NCI-H2029 (cell line): ENCODE measurements at places on chromosomes 3 and 15.

- DNase-seq = peak; percentile 84
Observed at GRCh38 chr3:195154793-195155535, 116.0 kb downstream of the XXYLT1 start.

- no peak for DNase-seq
Observed at GRCh38 chr3:121757087-121757811, 7.7 kb upstream of the GOLGB1 start.

DNA sequence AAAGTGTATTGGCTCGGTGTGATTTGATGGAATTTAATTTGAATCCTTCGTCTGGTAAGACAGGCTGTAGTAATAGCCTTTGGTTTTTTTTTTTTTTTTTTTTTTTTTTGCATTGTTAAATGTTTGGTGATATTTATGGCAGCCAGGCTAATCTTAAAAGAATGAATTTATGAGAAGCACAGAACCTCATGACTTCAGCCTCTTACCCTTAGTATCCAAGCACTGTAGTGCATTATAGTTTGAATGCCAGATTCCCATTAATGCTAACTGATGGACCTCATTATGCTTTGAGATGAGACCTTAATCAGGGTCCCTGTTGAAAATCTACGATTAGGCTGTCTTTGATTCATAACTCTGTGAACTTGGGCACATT is 110.6 kb upstream of the SAMMSON start:
- no peak for DNase-seq

GRCh38 chr15:71758711-71759110 is 51.6 kb upstream of the NR2E3 start:
- DNase-seq = no peak
